HuH-7.5 (cell line): ENCODE measurements at places on chromosomes 2 and 18.

DNA sequence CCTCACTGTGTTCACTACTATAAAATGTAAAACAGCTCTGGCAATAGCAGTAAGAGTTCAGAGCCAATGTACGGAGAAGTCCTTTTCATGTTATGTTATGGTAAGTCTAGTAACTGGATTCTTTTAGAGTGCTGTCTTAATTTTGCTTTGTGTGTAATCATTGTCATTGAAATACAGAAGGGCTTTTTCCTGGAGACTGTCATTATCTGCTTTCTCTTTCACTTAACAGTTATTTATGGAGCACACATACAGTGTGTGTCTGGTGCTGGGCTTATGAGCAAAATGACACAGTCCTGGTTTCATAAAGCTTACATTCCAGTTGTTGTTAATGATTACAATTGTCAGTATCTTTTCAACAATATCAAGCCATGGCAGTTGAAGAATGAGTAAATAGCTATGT is 95.5 kb downstream of the CCDC102B start:
- no peak for DNase-seq

- no peak for DNase-seq
Measured at GRCh38 chr2:226087505-226088365, 688.2 kb downstream of the NYAP2 start.

GRCh38 chr2:197300139-197300538 is 10.4 kb downstream of the ANKRD44 start:
- no peak for DNase-seq

DNA sequence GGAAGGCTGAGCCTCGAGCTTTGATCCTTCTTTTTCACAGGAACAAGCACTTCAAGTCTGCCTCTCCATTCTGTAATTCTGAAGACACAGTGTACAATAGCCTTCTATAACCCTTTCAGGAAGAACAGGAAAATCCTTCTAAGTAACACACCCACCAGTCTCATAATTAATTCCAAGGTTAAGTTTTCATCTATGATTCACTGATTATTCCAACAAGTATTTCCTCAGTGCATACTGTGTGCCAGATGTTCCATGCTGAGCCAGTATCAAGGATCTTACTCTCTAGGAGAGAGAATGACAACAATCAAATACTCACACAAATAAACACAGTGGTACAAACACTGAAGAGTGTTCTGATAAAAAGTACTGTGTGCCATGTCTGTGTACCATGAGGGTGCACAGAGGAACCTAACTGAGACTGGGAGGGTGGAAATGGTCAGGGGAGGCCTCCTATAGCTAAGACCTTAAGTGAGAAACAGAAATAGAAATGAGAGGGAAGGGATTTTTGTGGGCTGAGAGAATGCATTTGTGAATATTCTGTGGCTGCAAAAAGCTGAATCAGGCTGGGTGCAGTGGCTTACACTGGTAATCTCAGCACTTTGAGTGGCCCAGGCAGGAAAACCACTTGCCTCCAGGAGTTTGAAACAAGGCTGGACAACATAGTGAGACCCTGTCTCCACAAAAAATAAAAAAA is 7.3 kb upstream of the MTLN start:
- DNase-seq: no peak

GRCh38 chr2:9649261-9649660 is 18.5 kb upstream of the YWHAQ start:
- no peak for DNase-seq

- no peak for DNase-seq
Measured at GRCh38 chr18:4908328-4908727, 288.7 kb downstream of the AKAIN1 start.

- no peak for DNase-seq
Measured at GRCh38 chr2:33135645-33136044, 188.9 kb downstream of the LTBP1 start.

DNA sequence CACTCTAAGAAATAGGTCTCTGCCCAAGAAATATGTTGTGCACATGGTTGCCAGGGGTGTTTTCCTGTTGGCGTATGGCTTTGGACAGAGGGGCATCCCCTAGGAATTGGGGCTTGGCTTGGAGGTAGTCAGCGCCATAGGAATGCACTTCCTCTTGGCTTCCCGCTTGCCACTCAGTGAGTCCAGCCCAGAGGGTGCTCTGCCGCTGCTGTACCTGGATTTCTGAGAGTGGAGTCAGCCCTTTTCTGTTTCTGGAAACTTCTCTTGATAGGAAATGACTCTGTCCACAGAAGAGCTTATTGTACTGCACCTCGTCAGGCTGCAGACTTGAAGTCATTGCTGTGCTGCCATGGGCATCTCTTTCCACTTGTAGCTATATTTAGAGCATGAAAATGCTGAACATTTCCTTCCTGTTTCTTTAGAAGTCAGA is 116.7 kb upstream of the MGAT5 start:
- DNase-seq: no peak

GRCh38 chr2:200585730-200586643 is at the start of gene AOX1:
Gene AOX1, plus strand, starts transcription at chr2:200586014. Its CDS starts 95 bp downstream, at chr2:200586109.
- DNase-seq: no peak

- no peak for DNase-seq
Measured at GRCh38 chr2:37472959-37473358, 128.5 kb downstream of the QPCT start.

DNA sequence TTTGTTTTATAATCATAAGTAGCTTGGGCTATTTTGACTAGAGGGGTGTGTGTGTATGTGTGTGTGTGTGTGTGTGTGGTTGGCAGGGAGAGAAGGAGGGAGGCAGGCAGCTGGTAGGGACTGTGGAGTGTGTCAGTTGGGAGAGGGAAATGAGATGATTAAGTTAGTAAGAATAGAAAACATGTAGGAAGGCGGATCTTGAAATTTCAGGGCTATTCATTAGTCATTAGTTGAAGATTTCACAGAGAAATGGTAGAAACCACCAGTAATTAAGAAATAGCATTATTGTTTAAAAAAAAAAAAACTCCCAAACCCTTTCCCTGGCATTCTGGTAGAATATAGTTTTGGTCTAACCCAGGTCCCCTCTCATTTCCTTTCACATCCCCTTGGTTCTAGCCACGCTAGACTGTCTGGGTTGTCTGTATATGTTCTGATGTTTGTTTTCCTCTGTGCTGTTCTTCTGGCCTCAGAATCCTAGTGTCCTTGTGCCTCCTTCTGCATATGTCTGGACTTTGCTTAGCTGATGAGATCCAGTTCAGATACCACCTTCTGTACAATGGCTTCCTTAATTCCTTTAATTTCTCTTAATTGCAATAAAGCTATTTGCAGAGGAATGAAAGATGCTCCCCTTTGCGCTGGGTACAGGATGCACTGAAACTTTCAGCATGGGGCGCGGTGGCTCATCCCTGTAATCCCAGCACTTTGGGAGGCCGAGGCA is 161.6 kb downstream of the NEDD4L start:
- no peak for DNase-seq

- DNase-seq: no peak
Measured at GRCh38 chr2:173185437-173185836, 109.8 kb downstream of the MAP3K20 start.

GRCh38 chr2:38494394-38494793 is 108.3 kb downstream of the HNRNPLL start:
- no peak for DNase-seq

DNA sequence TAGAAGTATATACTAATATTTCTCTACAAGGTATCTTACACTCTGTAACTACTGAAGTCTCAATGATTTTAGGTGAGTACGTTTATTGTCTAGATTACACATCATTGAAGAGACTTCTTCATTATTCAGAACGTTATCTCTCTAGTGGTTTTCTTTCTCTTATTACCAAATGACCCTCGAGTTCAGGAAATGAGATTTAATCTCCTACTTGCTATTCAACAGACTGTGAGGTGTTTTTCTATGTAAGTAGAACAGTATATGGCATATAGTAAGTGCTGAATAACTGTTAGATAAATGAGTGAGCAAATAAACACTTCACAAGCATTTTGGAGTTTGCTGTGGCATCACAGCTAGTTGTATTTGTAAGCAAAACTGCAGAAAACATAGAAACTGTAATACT is 947.2 kb upstream of the SLC39A10 start:
- no peak for DNase-seq

DNA sequence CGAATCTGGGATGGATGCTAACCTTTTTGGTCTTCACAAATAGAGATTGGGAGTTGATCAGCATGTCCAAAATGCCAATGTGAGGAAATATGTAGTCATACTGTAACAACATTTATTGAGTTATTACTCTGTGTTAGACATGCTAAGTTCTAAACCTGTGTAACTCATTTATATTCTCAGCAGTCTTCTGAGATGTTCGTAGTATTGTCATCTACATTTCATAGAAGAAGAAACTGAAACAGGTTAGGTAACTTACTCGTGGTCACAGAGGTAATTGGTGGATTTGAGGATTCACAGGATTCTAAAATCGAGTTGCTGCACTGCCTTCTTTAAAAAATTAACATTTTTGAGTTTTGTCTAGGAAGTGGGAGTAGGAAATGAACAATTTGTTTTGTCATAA is 162.1 kb downstream of the UBE2E3 start:
- DNase-seq: no peak

- DNase-seq: no peak
Measured at GRCh38 chr2:229454934-229455631, 184.0 kb upstream of the PID1 start.

GRCh38 chr2:237074211-237074993 is 11.3 kb upstream of the COPS8 start:
- DNase-seq: no peak

DNA sequence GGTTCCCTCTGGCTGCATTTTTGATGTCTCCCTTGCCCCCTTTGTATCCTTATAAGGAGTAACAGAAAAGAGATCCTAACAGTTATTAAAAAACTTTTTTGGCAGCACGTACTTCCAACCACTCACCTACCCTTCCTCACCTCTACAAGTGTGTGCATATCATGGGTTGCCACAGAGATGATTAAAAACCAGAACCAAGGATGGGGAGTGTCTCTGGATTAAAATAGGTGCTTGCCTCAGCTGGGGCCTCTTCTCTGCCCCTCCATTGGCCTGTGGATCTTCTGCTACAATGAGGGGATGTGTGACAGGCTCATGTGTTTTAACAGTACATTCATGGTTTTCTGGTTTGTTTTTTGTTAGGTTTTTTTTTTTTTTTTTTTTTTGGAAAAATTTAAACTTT is 160.8 kb downstream of the FHOD3 start:
- DNase-seq: no peak

DNA sequence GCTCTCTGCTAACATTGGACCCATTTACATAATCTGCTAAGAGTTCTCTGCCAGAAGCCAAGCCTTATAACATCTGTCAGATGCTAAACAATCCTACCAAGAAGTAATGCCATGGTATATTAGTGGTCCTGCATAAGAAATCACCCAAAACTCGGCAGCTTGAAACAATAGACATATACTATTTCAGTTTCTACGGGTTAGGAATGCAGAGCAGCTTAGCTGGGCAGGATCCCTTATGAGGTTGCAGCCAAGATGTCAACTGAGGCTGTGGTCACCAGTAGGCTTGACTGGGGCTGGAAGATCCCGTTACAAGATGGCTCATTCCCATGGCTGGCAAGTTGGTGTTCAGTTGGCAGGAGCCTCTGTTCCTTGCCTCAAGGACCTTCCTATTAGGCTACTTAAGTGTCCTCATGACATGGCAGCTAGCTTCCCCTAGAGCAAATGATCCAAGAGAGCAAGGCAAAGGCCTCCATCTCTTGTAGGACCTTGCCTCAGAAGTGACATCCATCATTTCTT is 25.1 kb upstream of the SOS1 start:
- no peak for DNase-seq

GRCh38 chr2:76895469-76895868 is 626.7 kb downstream of the LRRTM4 start:
- DNase-seq: no peak

- DNase-seq: no peak
Measured at GRCh38 chr18:13612196-13612997, 114.0 kb downstream of the FAM210A start.

DNA sequence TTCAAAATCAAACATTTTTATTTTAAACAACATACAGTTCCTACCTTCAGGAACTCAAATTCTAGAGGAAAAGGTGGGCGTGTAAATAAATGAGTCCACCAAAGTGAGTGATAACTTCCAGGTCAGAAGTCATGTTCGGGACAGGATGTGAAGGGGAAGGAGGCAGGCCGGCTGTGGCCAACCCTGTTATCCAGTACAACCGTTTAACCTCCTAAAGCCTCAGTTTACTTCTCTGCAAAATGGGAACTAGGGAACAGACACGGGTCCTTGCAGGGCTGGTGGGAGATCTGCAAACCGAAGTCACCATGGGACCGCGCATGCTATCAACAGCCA is 373 bp downstream of the EIPR1 start:
- peak; percentile 52 for DNase-seq

DNA sequence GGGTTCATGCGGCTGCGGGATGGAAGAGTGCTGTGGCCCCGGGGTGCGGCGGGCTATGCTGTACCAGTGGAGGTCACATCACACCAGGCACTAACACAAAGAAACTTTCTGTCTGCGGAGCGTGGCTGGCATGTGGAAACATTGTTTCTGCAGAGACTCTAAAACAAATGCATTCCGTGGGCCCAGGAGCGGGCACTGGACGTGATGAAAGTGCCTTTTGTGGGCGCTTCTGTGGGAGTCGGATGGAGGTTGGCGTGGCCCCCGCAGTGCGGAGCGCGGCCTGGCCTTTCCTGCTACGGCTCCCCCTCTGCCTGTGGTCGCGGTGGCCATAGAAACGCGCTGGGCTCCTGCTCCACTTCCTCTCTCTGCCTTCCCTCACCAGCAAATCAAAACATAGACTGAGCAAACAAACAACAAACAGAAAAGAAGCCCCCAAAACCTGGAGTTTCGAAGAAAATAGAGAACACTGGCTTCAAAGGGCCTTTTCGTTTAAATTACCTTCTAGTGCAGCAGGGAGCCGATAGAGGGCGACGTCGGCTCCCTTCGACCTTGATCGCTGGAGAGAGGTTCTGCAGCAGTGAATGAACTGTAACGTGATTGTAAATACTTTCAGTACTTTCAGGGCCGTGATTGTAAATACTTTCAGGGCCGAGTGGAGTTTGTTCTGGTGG is 51.4 kb downstream of the KIF5C start:
- peak; percentile 34 for DNase-seq

DNA sequence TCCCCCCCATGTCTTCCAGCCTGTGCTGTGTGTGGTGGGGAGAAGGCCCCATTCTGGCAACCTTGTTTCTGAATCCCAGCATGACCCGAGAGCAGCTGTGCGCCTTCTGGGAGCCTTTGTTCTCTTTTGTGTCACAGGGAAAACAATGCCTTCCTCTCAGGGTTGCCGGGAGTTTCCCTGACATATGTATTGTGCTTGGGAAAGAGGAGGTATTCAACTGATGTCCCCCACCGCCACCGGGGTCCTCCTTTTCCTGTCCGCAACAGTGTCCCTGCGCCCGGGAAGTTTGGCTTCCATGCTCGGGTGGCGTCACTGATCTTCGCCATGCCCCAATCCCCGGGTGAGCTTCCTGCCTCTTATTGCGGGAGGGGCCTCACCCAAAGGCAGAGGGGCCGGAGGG is 77.5 kb upstream of the ASB18 start:
- DNase-seq: no peak
